ENCODE measurements at places on chromosomes 2 and 18.
A peak's percentile ranks its signal among the peaks of the same experiment; 100 is the strongest.

- H3K27me3 ChIP-seq, result no peaks in the 10 kb centered on the region
- peaks cover 2% of the 10 kb centered on the region for H3K36me3 ChIP-seq
- no peak overlapping the region for H3K4me3 ChIP-seq
- H3K4me1 ChIP-seq, result peaks cover 2% of the 10 kb centered on the region
- no peak for DNase-seq
Measured at GRCh38 chr2:168608796-168609195, 152.7 kb downstream of the CERS6 start.

DNA sequence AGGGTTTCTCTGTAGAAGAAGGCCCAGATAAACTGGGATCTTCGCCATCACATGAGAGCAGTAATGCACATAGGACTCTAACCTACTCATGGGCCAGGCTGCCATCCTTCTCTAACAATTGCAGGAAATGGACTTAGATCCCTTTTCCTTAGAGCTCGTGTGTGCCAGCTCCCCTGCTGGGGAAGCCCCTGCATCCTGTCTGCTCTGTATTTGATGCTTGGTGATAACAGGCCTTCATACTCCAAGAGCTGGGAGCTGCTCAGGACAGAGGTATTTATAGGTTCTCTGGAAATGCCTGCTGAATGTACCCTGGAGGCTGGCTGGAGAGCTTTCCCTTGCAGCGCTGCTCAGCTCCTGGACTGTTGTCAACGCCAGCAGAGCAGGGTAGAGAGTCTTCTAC, 249.6 kb downstream of the MTX2 start:
- no peaks in the 10 kb centered on the region for H3K4me1 ChIP-seq
- no peak overlapping the region for H3K4me3 ChIP-seq
- DNase-seq, result no peak
- H3K27ac ChIP-seq, result no peak overlapping the region
- no peaks in the 10 kb centered on the region for H3K27me3 ChIP-seq
- H3K36me3 ChIP-seq, result no peaks in the 10 kb centered on the region

- H3K4me3 ChIP-seq, result no peak overlapping the region
- peaks cover 19% of the 10 kb centered on the region for H3K4me1 ChIP-seq
- no peak overlapping the region for H3K27ac ChIP-seq
- DNase-seq, result no peak
Measured at GRCh38 chr2:160389875-160390274, 103.7 kb downstream of the RBMS1 start.

DNA sequence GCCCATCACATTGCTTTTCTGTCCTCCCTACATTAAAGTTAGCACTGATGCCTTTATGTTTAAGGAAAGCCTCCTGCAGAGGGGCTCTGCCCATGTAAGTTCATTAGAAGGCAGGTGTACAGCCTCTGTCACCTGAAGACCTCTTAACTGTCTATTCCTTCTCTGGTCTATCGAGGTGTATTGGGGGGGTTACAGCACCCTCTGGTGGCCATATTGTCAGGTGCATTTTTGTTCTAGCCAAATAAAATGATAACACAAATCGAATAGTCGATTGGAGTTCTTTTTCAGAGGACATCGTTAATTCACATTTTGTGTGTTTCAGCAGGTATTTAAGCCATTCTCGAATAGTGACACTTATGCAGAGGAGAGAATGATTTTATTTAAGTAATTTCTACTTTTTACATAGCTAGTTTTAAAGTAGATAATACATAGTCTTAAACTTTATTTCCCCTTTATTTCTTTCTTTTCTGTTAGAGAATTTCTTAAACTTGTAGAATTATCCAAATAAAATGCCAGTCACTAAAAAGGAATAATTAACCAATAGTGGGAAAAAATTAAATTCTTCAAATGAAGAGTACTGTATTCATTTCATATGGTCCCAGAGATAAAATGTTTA, 136.8 kb downstream of the NEDD4L start:
- H3K36me3 ChIP-seq, result peaks cover under 1% of the 10 kb centered on the region
- H3K27ac ChIP-seq, result no peak overlapping the region
- DNase-seq, result peak; percentile 54
- H3K4me3 ChIP-seq, result no peak overlapping the region
- H3K4me1 ChIP-seq, result peaks cover 3% of the 10 kb centered on the region
- H3K27me3 ChIP-seq, result no peaks in the 10 kb centered on the region

DNA sequence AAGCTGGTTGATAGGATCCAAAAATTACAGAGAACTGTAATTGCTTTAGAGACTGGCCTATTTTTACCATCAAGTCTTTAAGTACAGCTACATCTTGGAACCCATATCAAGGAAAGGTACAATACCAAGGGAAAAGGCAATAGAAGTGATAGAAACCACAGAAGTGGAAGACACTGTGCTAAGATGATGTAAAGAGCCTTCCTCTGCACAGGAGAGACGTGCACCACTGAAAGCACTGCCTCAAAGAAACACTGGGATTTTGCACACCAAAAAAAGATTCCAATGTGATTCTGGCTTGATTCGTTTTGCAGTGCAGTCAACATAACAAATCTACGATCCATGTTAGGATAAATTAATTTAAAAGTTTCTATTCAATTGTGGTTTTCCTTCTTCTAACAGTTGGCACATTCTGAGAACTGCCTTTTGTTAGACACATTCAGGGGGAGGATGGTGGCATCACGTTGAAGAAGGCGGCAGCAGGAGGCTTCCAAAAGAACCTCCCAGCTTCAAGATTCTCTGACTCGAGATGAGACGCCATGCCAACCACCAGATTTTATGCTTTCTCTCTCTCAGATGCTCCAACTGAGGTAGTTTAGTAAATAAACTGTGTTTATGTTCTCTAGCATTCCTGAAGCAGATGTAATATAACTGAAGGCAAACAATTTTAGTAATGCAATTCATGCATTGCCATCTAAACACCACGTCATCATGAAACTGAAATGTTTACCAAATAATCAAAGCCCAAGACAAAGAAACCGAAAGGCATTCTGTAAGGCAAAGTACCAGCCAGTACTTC, 102.9 kb downstream of the BCL2 start:
- no peaks in the 10 kb centered on the region for H3K4me1 ChIP-seq
- H3K27me3 ChIP-seq, result no peaks in the 10 kb centered on the region
- H3K27ac ChIP-seq, result no peak overlapping the region
- no peak overlapping the region for H3K4me3 ChIP-seq
- no peaks in the 10 kb centered on the region for H3K36me3 ChIP-seq
- DNase-seq, result no peak

GRCh38 chr2:162114271-162114670, 37.8 kb downstream of the GCG start:
- no peaks in the 10 kb centered on the region for H3K36me3 ChIP-seq
- no peaks in the 10 kb centered on the region for H3K27me3 ChIP-seq
- no peak overlapping the region for H3K27ac ChIP-seq
- H3K4me3 ChIP-seq, result no peak overlapping the region
- no peak for DNase-seq

DNA sequence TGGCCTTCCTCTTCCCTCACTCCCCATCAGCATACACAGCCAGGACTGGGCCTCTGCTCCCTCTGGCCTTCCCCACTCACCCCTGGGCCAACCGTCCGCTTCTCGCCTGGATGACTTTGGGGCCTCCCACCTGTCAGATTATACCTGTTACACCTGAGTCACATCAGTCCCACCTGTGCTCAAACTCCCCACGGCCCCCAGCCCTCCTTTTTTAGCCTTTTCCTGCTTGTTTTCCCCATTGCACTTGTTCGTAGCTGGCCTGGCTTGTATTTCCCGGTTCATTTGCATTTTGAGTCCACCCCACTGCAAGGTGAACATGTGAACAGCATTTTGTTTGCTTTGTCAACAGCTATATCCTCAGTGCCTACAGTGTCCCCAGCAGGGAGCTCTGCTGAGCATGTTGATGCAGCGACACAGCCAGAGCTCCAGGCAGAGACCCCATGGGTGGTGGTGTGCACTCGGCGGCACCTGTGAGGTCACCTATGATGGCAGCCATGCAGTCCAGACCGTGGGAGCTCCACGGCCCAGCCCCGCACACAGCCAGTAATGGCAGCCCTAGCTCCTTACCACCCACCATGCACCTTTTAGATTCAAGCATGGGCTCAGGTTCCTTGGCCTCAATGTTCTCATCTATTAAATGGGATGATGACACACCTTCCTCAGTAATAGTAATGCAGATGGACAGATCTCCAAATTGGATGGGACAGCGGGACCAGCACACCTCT, 276.4 kb upstream of the HS6ST1 start:
- no peak overlapping the region for H3K4me3 ChIP-seq
- H3K27me3 ChIP-seq, result no peaks in the 10 kb centered on the region
- no peaks in the 10 kb centered on the region for H3K36me3 ChIP-seq
- H3K27ac ChIP-seq, result no peak overlapping the region

DNA sequence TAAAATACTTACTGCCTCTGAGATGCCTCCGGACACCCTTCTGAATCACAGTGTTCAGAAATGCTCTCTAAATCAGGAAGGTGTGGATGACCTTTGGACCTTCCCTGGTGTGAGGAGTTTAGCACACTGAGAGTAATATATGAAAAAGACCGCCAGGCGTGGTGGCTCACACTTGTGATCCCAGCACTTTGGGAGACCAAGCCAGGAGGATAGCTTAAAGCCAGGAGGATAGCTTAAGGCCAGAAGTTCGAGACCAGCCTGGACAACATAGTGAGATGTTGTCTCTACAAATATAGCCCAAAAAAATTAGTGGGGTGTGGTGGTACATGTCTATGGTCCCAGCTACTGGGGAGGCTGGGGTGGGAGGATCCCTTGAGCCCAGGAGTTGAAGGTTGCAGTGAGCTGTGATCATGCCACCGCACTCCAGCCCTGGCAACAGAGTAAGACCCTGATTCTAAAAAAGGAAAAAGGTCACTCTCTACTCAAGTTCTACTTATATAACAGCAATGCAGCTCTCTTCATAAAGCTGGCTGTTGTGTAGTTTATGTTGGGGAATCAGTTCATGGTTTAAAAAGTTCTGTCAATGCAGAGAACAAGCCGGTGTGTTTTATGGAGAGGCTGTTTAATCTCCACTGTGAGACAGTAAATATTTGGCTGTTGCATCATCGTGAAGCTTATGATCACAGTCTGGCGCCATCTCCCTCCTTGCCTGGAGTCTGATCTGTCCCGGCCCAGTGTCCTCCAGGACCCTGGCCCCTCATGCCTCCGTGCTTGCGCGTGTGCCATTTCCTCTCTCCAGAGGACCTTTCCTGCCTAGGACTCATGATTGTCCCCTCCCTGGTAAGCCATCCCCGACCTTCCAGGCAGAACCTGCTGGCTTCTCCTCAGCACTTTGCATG, 184.5 kb downstream of the FAM210A start:
- H3K27me3 ChIP-seq, result no peaks in the 10 kb centered on the region
- peaks cover 2% of the 10 kb centered on the region for H3K4me1 ChIP-seq
- no peaks in the 10 kb centered on the region for H3K36me3 ChIP-seq
- no peak overlapping the region for H3K27ac ChIP-seq
- DNase-seq, result no peak
- no peak overlapping the region for H3K4me3 ChIP-seq

DNA sequence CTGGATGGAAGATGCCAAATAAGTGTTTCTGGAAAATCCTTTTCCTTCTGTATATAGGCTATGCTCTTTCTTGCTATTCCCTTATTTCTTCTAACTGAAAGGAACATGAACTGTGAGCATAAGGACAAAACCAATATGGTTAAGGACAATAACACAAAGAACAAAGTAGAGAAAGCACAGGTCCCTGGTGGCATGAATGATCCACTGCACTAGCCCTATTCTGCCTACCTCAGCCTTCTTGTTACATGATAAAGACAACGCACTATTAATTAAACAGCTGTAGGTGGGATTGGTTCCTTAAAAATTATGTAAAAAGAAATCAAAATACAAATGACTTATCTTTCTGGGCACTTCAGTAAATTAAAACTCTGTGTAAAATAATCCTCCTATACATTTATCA, 1.9 kb upstream of the WDR75 start:
- peak; percentile 17 for DNase-seq
- H3K36me3 ChIP-seq, result no peaks in the 10 kb centered on the region
- no peak overlapping the region for H3K27ac ChIP-seq
- H3K4me1 ChIP-seq, result peaks cover 3% of the 10 kb centered on the region

- no peaks in the 10 kb centered on the region for H3K36me3 ChIP-seq
- no peaks in the 10 kb centered on the region for H3K27me3 ChIP-seq
- H3K4me1 ChIP-seq, result peaks cover 3% of the 10 kb centered on the region
- no peak for DNase-seq
- no peak overlapping the region for H3K27ac ChIP-seq
Measured at GRCh38 chr2:31296641-31297287, 62.8 kb downstream of the EHD3 start.
